ENCODE measurements at places on chromosomes 7 and 10. TPM values are rescaled to one million over a fixed set of nuclear protein-coding genes. Genes with fewer than 3 reads are reported as not detected.
A peak's percentile ranks its signal among the peaks of the same experiment; 100 is the strongest.

The SFMBT2 gene
- 49.5 TPM for total RNA-seq

The PNLIPRP1 gene
- not detected for total RNA-seq

- DNase-seq: no peak
Observed at GRCh38 chr7:145884716-145885514, 231.7 kb upstream of the CNTNAP2 start.

- DNase-seq: peak; percentile 98
Observed at GRCh38 chr10:129466703-129467358, at the start of gene MGMT. TSS of gene MGMT (plus strand) at chr10:129467241.

- DNase-seq: no peak
Observed at GRCh38 chr7:129209067-129209926, 15.5 kb upstream of the AHCYL2 start.

GRCh38 chr7:150311711-150312110 lies 11.4 kb upstream of the LRRC61 start:
- DNase-seq: no peak

Measured in activated CD8-positive, alpha-beta memory T cell treated with anti-CD3 and anti-CD28 coated beads, Interleukin-2, amount 10 ng/mL, durations not matched to agents 7 days and 5 days (primary cell).